Mucosa of gallbladder (tissue), 1 donor: ENCODE measurements at places on chromosomes 7 and 10.

GRCh38 chr10:92142512-92142911 lies 148.4 kb downstream of the CPEB3 start:
- no peak for DNase-seq

GRCh38 chr10:86944471-86944870 lies 12.9 kb downstream of the MMRN2 start:
- DNase-seq: no peak

DNA sequence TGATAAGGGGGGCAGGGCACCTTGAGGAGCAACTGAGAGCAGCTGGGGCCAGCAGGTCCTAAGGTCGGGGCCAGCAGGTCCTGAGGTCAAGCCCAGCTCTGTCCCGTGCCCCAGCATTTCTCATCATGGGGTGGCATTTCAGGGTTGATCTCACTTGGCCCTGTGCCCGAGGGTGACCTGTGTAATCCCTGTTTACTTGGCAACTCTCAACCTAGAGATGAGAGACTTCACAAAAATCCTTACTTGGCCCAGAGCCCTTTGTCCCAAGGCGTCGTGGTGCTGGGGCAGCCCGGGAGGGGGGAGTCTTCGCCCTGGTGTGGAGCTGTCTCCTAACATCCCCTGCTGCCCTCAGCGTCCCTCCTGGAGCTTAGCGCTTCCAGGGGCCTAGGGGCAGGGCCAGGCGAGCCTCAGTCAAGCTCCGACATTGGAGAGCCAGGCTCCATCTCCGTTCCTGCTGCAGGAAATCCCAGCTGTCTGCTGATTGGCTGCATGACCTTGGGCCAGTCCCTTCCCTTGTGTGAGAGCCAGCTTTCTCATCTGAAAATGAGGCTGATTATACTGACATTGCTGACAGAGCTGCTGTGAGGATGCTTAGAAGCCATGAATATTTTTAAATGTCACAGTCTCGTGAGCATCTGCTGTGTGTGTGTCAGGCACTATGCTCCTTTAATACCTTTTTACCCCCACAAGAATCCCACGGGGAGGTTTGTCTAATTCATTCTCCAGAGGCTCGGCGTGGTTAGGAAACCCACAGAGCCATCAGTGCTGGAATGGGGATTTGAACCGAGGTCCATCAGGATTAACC lies 94.3 kb downstream of the ZMIZ1 start:
- DNase-seq: no peak

DNA sequence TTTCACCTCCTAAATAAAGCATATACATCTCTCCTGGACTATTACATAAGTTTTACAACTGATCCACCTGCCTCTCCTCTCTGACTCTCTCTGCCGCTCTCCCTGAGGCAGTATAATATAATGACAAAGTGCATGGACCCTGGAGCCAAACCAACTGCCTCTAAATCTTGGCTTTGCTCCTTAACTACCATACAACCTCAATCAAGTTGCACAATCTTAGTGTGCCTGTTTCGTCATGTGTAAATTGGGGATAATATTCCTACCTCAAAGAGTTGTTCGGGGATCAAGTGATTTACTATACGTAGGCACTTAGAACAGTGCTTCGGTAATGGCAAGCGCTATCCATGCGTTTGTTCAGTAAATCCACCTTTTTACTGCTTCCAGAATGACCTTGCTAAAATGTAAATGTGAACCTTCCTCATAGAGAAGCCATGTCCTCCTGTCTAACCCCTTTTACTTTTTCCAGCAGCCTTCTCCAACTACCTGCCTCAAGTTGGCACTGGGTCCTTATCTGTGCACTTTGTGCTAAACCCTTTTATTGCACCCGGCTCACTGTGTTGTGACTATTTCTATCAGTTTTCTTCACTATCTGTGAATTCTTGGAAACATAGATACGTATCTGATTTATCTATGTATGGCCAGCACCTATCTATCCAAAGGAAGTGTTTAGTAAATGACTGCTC lies 30.6 kb upstream of the DLD start:
- no peak for DNase-seq
